ENCODE measurements at places on chromosomes 3 and 15.

GRCh38 chr3:175601521-175601920 lies 742.4 kb downstream of the NAALADL2 start:
- no peak for DNase-seq
- no peak overlapping the region for H3K27ac ChIP-seq
- no peaks in the 10 kb centered on the region for H3K36me3 ChIP-seq
- H3K4me1 ChIP-seq: no peaks in the 10 kb centered on the region

GRCh38 chr15:36550650-36551049 lies 28.8 kb upstream of the CDIN1 start:
- no peak for DNase-seq
- no peak overlapping the region for H3K27ac ChIP-seq
- H3K4me1 ChIP-seq: no peaks in the 10 kb centered on the region

GRCh38 chr3:60344340-60344739 lies 906.9 kb downstream of the FHIT start:
- H3K4me1 ChIP-seq: no peaks in the 10 kb centered on the region
- H3K27ac ChIP-seq: no peak overlapping the region
- no peak overlapping the region for H3K4me3 ChIP-seq
- H3K36me3 ChIP-seq: peaks cover 5% of the 10 kb centered on the region

GRCh38 chr3:194206320-194206719 lies 70.4 kb downstream of the HES1 start:
- H3K27ac ChIP-seq: peak overlapping the region; percentile 50
- H3K4me1 ChIP-seq: no peaks in the 10 kb centered on the region
- no peaks in the 10 kb centered on the region for H3K36me3 ChIP-seq

All from breast epithelium (tissue), 4 donors.